ENCODE measurements at places on chromosomes 12 and 14.
A peak's percentile ranks its signal among the peaks of the same experiment; 100 is the strongest.

DNA sequence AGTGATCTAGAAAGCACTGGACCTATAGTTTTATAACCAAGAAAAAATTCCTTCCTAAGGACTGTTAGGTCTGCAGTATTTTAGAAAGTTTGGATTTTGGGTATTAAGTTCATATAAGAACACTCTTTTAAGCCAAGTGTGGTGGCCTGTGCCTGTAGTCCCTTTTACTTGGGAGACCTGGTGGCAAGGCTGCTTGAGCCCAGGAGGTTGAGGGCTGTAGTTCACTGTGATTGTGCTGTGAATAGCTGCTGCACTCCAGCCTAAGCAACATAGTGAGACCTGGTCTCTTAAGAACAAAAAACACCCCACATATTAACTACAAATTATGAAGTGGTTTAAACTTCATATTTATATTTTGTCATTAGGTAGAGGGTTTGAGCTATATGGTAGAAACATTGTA lies 9.7 kb downstream of the DNM1L start:
- no peak for DNase-seq

GRCh38 chr12:62166525-62166924 lies 93.7 kb upstream of the USP15 start:
- no peak for DNase-seq

- no peak for DNase-seq
Observed at GRCh38 chr12:39102474-39103209, 197.3 kb upstream of the CPNE8 start.

- DNase-seq, result peak; percentile 78
Observed at GRCh38 chr12:45415393-45415817, 199.5 kb downstream of the ANO6 start.

- DNase-seq, result peak; percentile 98
Observed at GRCh38 chr14:75399843-75400775, 27.7 kb upstream of the JDP2 start.

DNA sequence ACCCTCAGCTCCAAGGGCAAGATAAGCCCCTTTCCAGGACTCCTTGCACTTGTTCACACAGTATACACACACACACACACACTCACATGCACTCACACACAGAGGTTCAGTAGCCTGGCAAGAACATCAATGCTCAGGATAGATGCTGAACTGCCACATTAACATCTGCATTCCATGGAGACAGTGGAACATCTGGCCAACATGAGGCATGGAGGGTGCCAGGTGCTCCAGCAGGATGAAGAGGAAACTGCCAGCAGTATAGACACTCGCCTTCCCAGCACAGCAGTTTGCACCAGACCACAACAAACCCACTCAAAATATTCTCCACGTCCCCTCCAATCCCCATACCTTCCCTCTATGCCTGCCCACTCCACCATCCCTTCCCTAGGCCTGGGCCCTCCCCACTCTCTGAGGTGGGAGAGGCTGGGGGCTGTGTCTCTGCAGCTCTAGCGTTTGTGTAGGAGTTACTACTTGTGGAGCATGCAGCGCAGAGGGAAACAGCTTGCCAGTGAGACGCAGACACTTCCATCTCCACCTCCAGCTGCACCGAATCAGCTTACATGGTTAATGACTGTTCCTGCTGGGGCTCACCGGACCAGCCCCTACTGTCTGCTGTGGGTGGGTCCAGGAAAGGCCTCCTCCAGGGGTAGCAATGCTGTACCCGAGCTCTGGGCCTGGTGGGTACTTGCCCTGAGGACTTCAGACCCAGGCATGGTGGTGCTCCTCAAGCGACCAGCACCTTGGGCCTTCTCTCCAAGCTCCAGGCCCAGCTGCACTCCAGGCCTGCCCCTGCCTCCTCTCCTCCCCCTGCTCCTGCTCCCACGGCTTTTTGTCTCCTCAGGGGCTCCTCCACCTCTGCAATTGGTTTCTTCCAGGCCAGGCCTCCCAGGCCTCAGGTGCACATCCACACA lies 18.6 kb upstream of the PLEKHG3 start:
- no peak for DNase-seq

DNA sequence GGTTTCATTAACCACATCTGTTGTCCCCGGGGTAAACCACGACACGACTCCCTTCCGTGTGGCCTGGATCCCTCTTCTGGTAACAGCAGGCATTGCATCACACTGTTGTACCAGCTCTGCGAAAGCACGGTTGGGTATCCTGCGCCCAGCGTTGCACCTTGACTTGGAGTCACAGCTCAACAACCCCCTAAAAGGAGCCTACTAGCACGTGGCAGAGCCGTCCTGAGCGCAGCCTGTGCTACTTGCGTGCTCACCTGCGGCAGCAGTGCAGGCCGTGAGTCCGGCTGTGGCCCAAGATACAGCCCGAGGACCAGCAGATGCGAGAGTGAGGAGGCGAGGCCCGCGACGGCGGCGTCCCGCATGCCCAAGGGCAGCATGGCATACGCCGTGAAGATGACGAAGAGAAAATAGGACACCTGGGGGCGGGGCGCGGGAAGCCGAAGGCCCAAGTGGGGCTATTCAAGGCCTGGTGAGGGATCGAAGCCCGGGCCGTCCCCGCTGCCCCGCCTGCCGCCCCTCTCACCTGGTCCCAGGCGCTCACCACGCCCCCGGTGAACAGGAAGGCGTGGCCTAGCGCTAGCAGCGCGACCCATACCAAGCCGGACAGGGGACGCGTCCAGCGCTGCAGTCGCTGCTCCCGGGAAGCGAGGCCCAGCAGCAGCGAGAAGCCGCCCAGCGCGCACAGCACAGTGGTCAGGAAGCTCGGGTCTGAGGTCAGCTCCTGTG lies 2.4 kb downstream of the ADCY4 start:
- DNase-seq, result no peak

- no peak for DNase-seq
Observed at GRCh38 chr14:103293465-103293864, 40.6 kb upstream of the EIF5 start.

GRCh38 chr14:77214216-77214615 lies 32.6 kb downstream of the TMEM63C start:
- DNase-seq, result no peak

All from coronary artery (tissue), 2 donors.